ENCODE measurements at places on chromosomes 16 and 17.

GRCh38 chr16:68367030-68367429 is 56.2 kb downstream of the PRMT7 start:
- peak; percentile 69 for DNase-seq

DNA sequence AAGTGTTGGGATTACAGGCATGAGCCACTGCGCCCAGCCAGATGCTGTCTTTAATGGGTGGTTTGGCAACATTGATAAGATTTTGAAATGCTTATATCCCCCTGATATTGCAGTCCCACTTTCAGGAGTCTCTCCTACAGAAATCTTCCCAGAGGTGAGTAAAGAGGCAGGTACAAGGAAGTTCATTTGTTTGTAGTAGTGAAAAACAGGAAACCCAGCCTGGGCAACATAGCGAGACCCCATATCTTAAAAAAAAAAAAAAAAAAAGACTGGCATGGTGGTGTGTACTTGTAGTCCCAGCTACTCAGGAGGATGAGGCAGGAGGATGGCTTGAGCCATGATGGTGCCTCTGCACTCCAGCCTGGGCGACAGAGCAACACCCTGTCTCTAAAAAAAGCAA is 6.2 kb upstream of the NUPR1 start:
- DNase-seq = no peak

- DNase-seq = no peak
These were observed 30.6 kb downstream of the ASIC2 start for GRCh38 chr17:33262266-33263123.

DNA sequence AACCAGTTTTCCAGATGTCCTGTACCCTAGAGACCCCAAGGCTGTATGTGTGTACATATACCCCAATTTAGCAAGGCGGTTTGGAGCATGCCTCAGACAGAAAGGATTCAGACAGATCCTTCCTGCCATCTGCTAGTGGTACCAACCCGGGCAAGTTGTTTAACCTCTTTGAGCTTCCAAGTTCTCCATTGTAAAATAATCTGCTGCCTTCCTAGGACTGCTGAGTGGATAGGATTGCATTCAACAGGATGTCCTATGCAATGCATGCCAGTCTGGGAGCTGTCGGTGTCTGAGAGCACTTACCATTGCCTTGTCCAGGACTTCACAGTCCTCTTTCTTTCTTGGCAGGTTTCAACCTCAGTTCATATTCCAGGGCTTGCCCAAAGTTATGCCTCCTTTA is 1.9 kb downstream of the CDH13 start:
- DNase-seq = no peak

DNA sequence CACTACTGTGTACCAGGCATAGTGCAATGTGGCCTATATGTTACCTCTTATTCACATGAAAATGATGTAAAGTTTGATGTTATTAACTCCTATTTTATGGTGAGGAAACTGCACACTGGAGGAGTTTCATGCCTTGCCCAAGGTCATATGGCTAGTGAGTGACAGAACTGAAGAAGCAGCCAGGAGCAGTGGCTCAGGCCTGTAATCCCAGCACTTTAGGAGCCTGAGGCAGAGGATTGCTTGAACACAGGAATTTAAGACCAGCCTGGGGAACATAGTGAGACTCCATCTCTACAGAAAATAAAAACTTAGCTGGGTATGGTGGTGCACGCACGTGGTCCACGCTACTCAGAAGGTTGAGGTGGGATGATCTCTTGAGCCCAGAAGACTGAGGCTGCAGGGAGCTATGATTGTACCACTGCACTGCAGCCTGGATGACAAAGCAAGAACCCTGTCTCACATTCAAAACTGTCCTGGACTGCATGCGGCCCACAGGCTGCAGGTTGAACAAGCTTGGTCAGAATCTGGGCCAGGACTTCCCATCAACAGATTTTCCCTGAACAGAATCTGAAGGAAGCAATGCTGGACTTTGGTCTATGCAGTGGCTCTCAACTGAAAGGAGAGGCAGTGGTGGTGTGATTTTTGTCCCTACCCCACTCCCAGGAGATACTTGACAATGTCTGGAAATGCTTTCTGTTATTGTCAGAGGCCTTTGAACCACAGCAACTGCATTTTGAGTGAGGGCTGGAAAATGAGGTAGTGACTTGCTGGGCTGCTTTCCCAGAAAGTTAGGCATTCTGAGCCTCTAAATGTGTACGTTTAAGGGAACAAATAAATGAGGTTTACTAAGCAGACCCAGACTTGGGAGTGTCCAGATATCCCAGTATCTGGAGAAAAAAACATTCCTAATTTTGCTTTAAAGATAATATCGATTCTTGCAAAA is 479.5 kb downstream of the TMEM114 start:
- no peak for DNase-seq

- no peak for DNase-seq
These were observed 31.7 kb downstream of the CRISPLD2 start for GRCh38 chr16:84851192-84852127.

GRCh38 chr17:28982131-28982793 is 23.6 kb downstream of the SEZ6 start:
- DNase-seq = peak; percentile 89

- no peak for DNase-seq
These were observed 502.4 kb upstream of the CDH11 start for GRCh38 chr16:65624229-65624628.

GRCh38 chr16:4052096-4052495 is 64.1 kb downstream of the ADCY9 start:
- no peak for DNase-seq

DNA sequence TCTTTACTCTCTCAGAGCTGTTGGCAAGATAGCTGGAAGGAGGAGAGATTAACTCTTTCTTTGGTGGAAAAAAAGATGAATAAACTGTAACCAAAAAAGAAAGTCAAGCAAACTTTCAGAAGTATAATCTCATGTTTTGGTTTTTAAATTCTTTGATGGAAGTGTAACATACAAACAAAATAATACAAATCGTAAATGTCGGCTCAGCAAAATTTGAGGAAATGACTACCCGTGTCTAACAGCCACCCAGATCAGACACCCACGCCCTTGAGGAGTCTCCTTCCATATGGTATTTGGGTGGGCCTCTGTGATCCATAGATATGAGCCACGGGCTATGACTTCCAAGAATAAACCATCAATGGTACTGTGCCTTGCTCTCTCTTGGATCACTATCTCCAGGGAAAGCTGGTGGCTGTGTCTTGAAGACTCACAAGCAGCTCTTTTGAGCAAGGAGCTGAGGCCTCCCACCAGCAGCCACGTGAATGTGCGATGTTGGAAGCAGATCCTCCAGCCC is 9.6 kb upstream of the CD300C start:
- DNase-seq = no peak

- DNase-seq = no peak
These were observed 55.2 kb downstream of the EPN2 start for GRCh38 chr17:19292377-19292711.

DNA sequence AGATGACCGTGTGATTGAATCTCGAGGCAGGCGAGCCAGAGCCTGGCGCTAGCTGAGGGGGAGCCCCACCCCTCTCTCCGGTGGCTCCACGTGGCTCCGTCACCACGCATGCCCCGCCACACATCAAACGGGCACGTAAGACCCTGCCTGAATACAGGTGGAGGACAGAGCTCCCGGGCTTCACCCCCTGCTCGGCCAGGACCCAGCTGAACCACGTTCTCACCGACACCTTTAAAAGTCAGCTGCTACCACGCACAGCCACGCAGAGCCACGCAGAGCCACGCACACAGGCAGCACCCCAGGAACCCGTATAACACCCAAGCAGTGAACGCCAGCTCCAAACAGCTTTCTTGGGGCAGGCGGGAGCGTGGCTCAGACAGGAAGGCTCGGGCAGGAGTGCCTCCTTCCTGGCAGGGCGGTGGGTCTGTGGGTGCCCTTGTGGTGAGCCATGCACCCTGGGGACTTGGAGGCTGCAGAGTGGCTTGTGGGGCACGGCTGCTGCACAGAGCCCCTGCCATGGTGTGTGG is 4.4 kb downstream of the TMEM204 start:
- no peak for DNase-seq

GRCh38 chr16:3256146-3256865 is at the start of gene MEFV:
Gene MEFV (minus strand): TSS chr16:3256633. CDS start chr16:3256587, 46 bp downstream.
- DNase-seq = no peak

DNA sequence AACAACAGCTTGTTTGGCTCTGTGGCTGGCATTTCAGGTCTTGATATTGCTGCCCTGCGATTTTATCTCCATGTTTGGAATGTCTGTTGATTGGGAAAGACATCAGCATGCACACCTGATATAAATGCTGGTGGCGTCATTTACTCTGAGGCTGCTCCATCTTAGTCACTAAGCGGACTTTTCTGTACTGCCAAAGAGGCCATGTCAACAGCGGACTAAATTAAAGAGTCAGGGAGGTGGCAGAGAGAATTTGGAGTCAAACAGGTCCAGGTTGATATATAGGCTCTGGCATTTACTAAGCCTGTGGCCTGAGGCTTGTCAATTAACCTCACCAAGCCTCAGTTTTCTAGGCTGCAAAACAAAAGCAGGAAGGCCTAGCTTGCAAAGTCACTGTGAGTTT is 6.2 kb downstream of the RBFOX1 start:
- DNase-seq = no peak

DNA sequence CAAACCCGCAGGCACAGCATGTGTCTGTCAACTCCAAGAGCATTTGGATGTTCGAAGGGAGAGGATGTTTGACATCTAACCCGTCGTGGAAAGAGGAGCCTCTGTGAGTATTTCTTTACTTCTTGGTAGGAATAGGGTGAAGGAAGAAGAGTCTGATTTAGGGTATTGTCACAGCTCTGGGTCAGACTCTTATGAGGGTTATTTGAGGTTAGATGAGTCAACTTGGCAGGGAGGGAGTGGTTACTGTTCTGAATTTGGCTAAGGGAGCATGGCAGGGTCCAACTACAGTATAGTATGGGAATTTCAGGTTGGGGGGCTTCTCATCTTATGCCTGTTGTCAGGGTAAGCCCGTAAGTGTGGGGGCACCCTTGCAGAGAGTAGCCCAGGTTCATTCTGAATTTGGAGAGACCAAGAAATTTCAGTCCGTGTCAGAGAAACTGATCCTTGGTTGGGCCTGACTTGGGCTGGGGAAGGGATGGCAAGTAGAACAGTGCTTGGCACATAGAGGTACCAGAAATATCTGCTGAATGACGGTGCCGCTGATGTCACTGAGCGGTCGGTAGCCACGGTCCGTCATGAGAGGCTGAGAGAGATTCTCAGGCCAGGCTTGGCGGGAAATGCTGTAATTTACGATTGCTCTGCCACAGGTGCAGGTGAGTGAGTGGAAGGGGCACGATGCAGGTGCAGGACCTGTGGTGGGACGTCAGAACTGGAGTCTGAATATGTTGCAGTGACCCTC is 43.2 kb downstream of the MYH3 start:
- no peak for DNase-seq

DNA sequence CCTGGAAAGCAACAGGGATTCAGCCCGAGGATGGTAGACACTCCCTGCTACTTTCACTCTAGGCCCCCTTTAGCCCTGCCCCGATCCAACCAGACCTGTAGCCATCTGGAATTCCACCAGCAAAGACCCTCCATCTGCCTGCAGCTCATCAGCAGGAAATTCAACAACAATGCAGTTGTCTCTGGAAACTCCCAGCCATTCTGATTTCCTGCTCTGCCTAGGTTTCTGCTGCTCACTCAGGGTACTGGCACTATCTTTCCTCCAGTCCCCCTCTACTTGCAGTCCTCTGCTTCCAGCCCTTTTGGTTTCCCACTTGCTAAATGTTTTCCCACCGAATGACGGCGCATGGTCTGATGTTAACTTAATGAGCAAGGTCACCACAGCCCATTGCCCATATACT is 2.7 kb upstream of the SP6 start:
- DNase-seq = no peak

GRCh38 chr17:13996748-13997147 is 72.6 kb upstream of the COX10 start:
- no peak for DNase-seq

DNA sequence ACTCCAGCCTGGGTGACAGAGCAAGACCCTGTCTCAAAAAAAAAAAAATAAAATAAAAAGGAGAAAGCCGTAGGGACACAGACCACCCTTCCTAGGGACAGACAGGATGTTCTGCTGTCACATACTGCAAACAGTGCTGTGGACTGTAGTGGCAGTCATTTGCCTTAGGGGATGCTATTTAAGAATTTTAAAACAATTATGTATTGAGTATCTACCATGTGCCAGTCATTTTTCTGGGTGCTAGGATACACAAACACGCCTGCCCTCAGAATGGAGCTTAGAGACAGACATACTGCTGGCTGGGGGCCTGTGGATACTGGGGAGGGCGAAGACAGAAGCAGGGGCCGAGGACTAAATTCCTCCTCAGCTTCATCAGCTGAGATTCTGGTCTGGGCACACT is 45.5 kb downstream of the MRC2 start:
- DNase-seq = no peak

DNA sequence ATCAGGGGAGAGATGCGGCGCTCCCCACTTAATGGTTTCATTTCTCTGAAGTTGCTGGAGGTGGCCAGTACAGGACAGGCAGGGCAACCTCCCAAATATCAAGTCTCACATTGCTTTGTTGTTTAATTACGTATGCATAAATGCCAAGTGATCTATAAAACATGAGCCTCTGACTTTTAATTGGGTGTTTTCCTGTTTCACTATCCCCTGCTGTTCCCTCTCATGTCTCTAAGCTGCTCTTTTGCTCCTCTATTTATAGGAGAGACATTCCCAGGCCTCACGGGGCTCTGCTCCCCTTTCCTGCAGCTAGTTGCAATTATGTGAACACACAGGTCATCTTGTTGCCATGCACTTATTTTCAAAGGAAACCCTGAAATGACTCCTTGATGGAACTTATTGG is 1173.5 kb upstream of the GOT2 start:
- no peak for DNase-seq

DNA sequence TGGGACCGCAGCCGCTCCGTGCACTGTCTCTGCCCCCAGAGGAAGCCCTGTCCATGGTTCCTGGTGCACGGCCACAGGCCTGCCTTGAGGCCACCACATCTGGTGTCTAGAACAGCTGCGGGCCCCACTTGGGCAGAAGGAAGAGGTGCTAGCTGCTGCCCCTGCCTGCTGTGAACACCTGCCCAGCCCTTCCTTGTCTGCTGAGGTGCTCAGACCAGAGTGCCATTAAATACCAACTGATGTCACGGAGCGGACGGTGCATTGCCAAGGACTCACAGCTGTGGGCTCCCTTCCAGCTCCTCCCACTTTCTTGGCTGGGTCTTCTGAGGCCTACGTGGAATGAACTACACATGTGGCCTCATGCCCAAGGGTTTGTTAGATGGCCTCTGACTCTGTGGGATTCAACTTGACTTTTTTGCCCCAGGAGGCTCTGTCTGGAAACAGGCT is 146.1 kb downstream of the RAB11FIP4 start:
- peak; percentile 21 for DNase-seq

DNA sequence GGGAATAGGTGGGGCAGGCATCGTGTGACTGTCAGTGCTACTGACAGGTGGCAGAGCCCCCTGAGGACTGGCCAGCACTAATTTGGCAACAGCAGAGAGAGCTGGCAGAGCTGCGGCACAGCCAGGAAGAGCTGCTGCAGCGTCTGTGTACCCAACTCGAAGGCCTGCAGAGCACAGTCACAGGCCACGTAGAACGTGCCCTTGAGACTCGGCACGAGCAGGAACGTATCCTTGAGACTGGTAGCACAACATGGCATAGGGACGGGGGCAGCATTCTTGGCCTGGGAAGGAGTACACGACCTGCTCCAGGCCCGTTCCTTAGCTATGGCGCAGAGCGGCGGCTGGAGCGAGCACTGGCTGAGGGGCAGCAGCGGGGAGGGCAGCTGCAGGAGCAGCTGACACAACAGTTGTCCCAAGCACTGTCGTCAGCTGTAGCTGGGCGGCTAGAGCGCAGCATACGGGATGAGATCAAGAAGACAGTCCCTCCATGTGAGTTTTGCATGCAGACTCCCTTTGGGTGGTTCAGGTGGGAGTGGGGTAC is 3.0 kb upstream of the NRN1L start:
- no peak for DNase-seq

- no peak for DNase-seq
These were observed 55.4 kb downstream of the GP2 start for GRCh38 chr16:20271893-20272292.
